CD4-positive, alpha-beta T cell treated with Interleukin-12 subunit alpha and Interleukin-12 subunit beta, for 1 hour (primary cell): ENCODE measurements at places on chromosomes 2 and 18.

GRCh38 chr2:32711219-32711618, 83.4 kb downstream of the TTC27 start:
- no peak for DNase-seq

DNA sequence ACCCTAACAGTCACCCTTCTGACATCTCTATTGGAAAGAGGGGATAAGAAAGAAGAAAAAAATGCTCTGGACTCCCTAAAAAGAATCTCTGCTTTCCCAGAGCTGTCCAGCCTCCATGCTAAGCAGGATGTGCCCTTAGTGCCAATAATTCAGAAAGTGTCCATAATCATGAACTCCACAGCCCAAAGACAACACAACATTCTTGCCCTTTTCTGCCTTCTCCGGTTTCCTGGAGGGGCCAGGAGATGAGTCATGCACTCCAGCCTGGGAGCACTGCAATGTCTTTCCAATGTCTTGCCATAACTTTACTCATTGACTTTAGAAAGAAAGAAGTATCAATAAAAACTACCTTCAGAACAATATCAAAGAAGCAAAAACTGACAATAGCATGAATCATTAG, 44.0 kb downstream of the KLF7 start:
- no peak for DNase-seq

DNA sequence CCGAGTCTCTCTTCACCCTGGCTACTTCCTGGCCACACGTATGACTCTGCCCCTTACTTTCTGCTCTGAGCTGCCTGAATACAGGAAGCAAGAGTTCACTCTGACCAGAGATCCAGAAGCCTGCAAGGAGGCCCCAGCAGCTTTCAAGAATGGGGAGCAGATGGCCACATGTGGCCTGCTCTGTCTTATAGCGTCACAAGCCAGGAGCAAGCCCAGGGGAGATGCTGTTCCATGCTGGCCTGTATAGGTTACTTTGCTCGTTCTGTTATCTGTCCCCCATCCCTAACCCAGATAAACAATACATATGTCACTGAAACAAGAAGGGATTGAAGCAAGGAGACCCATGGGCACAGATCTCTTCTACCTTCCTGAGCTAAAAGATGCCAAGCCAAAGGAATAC, 4.3 kb downstream of the PNKD start:
- no peak for DNase-seq

GRCh38 chr2:48414980-48415835, 114.7 kb upstream of the STON1 start:
- DNase-seq = no peak

GRCh38 chr2:168490946-168491605, 35.0 kb downstream of the CERS6 start:
- no peak for DNase-seq

GRCh38 chr2:121372082-121372481, 87.1 kb upstream of the TFCP2L1 start:
- no peak for DNase-seq

DNA sequence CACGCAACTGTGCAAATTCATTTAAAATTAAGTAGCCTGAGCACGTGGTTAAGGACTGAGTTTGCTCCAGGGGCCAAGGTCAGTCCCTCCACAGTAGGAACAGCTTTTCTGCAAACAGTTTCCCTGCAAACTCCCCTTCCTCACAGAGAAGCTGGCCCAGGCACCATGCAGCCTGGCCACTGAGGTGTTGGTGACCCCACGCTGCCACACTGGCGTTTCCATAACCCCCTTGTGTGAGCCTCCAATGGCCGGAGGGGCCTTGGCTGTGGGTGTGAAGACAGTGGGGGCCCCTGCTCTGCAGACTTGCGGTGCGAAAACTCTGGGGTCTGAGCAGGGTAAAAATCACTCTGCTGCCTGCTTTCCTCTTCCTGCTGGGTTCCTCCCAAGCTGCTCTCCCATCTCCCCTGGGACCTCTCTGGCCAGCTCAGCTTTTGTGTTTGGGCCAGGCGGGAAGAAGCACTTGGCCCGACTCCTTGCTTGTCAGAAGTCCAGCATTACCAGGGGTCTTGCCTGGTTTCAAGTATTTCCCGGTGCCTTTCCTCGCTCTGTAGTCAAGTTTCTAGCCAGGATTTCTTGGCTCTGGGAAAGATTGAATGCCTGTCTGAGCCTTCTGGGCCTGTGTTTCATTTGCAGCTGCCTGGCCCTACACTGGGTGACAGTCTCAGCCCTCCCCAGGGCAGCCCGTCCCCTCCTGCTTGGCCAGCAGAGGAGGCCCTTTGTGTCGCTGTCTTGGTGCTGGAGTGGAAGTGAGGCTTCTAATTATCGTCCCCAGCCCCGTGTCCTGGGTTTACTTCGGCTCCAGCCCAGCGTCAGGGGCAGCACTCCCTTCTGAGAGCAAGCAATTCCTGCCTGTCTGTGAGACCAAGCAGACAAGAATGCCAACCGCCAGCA, 131.4 kb upstream of the SLC1A4 start:
- no peak for DNase-seq

GRCh38 chr18:23718731-23719130, 29.5 kb downstream of the LAMA3 start:
- DNase-seq = no peak

DNA sequence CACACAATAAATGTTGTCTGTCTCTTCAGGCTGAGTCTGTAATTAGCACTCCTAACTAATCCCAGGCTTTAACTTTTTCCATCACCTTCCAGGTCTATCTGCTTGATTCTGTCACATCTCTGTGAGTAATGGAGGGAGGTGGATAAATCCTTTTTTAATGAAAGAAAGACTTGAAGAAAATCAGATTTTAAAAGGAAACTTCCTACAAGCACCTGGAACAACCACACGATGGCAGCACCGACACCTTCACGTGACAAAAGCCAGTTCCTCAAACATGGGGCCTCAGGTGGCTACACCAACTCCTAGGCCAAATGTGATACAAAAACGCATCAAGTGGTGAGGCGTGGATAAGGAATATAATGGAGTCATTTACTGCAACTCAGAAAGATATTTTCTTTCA, 41.8 kb downstream of the TGFBRAP1 start:
- peak; percentile 19 for DNase-seq

GRCh38 chr2:223688094-223688835, 86.1 kb upstream of the SCG2 start:
- no peak for DNase-seq

GRCh38 chr2:117056376-117056748, 758.1 kb upstream of the DDX18 start:
- DNase-seq = no peak

- DNase-seq = no peak
These were observed 172.6 kb upstream of the PIEZO2 start for GRCh38 chr18:11322006-11322405.

DNA sequence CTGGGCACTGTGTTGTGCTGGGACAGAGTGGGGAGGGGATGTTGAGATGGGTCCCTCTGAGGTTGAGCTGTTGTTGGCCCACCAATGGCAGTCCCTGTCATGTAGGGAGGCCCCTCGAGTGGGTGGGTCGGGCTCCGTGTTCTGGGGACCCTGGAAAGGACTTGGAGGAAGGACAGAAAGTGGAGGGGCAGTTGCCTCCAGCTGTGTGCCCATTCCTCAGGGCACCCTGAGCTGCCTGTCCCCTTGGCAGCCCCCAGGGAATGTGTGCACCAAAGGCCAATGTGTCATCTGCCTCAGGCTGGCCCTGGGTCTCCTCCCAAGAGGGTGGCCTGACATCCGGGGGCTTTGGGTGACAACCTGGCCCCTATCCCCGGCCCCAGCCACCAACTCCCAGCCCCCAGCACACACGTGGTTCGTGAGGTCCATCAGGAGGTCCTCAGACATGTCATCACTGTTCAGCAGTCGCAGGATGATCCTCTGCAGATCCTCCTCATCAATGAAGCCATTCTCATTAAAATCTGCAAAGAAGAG, 57.7 kb downstream of the CIB4 start:
- no peak for DNase-seq

GRCh38 chr2:48617618-48618017, at the start of gene GTF2A1L:
Gene GTF2A1L (plus strand): TSS chr2:48617856. CDS start chr2:48617875, 19 bp downstream.
- DNase-seq = no peak

- DNase-seq = peak; percentile 86
These were observed 68.5 kb upstream of the STK17B start for GRCh38 chr2:196239622-196240587.

DNA sequence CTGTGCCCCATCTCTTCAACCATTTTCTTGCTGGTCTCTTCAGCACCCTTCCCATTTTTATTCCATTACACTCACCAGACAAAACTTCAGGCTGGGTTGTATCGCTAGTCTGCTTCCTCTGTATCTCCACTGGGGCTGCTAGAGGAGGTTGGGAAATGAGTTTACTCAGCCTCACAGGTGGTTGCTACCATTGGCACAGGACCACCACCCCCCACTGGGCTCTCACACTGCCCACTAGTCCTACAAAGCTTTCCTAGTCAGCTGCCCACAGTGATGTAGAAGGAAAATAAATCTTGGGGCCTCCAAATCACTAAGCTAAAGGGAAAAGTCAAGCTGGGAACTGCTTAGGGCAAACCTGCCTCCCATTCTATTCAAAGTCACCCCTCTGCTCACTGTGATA, 12.3 kb upstream of the IL1B start:
- no peak for DNase-seq

- DNase-seq = no peak
These were observed 5.8 kb upstream of the GBX2 start for GRCh38 chr2:236173729-236174607.

DNA sequence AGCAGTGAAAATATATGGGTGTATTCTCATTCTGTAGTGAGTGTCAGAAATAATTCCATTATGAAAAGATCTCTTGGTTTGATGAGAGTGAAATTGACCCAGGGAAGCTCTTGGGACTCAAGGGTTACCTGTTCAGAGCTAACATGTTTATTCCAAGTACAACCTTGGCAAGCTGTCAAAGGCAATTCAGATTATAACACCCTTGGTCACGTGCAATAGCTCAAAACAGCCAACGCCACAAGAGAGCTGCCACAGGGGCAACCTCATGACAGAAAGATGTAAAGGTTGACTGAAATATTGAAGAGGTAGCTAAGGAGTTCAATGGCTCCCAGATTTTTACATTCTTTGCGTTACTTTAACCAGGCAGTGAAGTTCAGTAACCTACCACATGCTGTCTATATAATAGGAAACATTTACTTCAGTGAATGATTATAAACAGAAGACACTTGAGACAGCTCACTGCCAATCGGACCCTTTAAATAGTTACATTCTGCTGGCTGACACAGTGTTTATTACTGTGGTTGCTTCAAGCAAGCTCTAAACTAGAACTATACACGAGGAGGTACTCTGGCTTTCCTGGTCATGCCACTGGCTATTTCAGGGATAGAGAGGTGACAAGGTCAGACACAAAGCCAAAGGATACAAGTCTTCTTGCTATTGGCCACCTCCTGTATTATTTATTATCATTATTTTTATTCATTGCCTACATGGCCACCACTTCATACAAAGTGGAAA, 187.3 kb downstream of the PID1 start:
- no peak for DNase-seq

GRCh38 chr2:111227716-111228141, 107.0 kb downstream of the BCL2L11 start:
- no peak for DNase-seq

DNA sequence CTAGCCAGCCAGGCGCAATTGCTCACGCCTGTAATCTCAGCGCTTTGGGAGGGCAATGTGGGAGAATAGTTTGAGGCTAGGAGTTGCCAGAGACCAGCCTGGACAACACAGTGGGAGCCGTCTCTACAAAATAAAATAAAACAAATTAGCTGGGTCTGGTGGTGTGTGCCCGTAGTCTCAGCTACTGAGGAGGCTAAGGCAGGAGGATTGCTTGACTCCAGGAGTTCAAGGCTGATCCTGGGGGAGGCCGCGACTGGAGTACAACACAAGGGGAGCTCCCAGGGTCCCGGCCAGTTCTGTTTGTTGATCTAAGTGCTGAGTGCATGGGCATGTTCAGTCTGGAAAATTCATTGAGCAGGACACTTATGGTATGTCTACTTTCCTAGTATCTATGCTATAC, 2.6 kb downstream of the ST3GAL5 start:
- DNase-seq = no peak

DNA sequence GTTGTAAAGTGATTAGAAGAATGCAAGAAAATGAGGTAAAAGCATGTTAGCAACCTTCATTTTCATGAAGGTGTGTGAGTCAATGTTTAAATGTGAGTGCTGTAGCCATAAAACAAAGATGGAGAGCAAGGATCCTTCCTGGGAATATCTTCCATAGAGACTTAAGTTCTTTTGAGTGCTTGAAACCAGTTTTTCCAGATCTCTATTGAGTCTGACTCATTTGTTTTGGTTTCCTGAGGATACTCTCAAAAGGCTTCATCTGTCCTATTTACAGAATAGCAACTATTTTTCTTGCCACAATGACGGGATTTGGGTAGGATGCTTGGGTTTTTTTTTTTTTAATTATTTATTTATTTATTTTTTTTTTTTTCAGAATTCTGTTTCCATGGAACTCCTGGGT, 45.9 kb upstream of the ASB1 start:
- no peak for DNase-seq

GRCh38 chr18:76821356-76821874, 942 bp upstream of the ZNF236 start:
- no peak for DNase-seq

DNA sequence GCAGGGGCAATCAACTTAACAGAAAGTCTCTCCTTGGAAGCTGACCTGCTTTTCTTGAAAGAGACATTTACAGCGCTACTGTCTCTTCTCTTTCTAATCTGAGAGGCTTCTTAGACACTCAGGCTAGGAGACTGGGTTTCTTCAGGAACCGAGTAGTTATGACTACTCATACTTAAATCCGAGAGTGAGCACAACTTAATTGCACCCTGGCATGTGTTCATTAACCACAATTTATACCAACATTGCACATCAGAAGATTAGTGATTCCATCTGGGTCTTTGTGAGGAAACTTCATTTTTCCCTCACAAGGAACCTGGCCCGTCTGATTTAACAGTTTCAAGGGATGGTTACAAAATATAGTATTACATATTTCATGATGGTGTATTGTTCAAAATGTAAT, 176.9 kb downstream of the UBE2E3 start:
- DNase-seq = no peak

DNA sequence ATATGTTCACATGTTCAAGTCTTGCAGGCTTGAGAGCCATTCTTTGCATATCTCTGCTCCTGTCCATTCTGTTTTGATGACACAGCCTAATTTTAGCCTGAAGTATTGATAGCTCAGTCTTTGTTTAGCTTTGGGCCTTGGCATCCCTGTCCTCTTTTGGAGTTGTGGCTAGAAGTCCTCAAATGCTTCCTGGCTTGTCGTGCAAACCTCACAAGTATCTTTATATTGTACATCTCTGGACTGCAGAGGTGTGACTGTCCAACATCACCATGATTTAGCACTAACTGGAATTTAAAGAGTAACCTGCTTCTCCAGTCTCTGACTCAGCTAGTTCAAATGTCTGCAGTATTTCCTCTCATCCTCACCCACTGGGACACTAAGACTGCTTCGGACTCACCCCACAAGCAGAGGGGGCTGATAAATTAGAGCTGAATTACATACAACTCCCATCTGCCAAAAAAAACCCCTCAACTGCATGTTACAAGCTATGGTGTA, 11.7 kb downstream of the PFN4 start:
- no peak for DNase-seq

GRCh38 chr2:153462338-153462859, 16.2 kb downstream of the RPRM start:
- DNase-seq = no peak
